ENCODE measurements at places on chromosomes 6 and 20.

DNA sequence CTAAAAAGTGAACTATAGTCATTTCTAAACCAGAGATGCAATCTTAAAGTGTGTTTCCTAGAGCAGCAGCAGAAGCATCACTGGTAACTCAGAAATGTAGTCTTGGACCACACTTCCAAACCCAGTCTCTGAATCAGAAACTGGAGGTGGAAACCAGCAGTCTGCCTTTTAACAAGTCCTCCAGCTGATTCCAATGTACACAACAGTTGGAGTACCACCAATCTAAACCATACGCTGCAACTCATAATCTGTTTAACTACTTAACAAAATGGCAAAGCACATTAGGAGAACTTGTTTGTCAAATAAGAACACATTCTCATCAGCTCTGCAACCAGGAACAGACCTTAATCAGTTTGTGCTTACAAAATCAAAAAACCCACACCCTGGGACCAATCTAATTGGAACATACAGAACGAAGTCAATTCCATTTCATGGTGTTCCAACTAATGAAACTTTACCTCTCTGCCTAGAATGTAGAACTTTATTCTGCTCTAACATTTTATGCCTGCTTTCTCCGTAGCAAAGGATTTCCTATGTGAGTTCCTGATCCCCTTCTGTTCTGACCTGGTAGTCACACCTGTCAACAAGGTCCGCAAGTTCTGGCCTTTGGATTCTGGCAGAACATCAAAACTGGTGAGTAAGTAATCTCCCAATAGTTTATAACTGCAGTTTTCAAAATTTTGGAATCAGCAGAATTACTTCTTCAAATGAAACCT is 390.4 kb downstream of the HTR1B start:
- DNase-seq: no peak

GRCh38 chr6:168828800-168829199 is 387.8 kb downstream of the SMOC2 start:
- no peak for DNase-seq

DNA sequence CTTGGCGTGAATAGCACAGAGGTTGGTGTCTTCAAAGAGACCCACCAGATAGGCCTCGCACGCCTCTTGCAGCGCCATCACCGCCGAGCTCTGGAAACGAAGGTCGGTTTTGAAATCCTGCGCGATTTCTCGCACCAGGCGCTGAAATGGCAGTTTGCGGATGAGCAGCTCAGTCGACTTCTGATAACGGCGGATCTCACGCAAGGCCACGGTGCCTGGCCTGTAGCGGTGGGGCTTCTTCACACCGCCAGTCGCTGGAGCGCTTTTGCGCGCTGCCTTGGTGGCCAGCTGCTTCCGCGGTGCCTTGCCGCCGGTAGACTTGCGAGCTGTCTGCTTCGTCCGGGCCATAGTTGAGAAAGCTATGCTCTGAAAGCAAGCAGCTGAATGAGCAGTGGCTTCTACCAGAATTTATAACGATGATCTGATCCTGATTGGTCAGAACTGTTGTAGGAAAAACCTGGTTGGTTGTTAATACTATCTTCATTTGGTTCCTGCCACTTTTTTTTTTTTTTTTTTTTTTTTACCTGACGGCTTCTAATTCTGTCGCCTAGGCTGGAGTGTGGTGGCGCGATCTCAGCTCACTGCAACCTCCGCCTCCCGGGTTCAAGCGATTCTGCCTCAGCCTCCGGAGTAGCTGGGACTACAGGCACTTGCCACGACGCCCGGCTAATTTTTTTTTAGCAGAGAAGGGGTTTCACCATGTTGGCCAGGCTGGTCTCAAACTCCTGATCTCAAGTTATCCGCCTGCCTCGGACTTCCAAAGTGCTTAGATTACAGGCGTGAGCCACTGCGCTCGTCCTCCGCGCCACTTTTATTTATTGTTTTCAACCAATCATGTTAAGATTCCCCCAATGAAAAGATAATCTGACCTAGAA is 21.5 kb downstream of the OR2B2 start:
- DNase-seq: peak; percentile 94

GRCh38 chr20:19274412-19275015 is 62.1 kb downstream of the SLC24A3 start:
- no peak for DNase-seq

- DNase-seq: no peak
Measured at GRCh38 chr6:148528292-148528691, 185.7 kb downstream of the SASH1 start.

GRCh38 chr6:129908858-129909257 is 47.7 kb upstream of the TMEM244 start:
- no peak for DNase-seq

DNA sequence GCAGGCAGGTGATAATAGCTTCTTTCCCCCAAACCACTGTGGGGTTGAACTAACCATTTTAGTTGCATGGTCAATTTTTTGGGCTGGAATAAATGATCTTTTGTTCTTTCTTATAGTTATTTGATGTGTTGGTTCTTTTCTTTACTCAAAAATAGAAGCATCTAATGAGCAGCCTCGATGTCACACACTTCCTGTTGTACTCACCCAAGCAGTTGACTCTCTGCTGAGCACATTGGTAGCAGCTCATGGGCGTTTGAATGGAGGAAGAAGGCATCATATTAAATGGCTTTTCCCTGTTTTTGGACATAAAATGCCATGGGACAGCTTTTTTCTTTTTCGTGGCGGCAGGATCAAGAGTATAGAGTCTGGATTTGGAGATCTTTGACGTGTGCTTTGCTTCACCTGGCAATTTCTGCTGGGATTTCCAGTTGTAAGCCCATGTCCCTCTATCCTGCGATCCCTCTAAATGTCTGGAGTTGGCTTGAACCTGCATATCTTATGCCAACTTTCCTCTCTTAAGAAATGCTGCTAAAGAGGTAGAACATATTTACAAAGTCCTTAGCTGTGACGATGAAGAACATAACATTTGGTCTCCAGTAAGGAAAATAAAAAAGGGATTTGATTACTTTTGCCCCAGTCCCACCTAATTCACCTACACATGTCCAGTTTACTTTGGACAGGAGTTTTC is 268.3 kb downstream of the PRL start:
- DNase-seq: no peak

DNA sequence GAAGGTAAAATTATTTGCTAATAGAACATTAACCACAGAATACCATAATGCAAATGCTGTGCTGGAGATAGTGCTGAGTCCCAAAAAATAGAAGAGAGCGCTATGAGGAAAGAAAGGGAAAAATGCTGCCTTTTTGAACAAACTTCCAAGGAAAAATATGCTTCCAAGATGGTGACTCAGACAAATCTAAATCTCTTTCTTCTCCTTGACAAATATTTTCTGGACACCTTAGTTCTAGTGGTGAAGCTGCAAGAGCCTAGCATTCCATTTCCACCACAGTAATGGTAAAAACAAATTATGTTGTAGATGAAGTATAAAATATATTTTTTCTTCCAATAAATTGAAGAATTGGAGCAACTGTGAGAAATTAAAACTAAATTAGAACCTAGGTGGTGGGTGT is 155.6 kb upstream of the TBX18 start:
- no peak for DNase-seq

GRCh38 chr6:3987053-3987452 is 91.9 kb downstream of the FAM217A start:
- no peak for DNase-seq

GRCh38 chr20:33005132-33005566 is 916 bp upstream of the SUN5 start:
- DNase-seq: no peak

DNA sequence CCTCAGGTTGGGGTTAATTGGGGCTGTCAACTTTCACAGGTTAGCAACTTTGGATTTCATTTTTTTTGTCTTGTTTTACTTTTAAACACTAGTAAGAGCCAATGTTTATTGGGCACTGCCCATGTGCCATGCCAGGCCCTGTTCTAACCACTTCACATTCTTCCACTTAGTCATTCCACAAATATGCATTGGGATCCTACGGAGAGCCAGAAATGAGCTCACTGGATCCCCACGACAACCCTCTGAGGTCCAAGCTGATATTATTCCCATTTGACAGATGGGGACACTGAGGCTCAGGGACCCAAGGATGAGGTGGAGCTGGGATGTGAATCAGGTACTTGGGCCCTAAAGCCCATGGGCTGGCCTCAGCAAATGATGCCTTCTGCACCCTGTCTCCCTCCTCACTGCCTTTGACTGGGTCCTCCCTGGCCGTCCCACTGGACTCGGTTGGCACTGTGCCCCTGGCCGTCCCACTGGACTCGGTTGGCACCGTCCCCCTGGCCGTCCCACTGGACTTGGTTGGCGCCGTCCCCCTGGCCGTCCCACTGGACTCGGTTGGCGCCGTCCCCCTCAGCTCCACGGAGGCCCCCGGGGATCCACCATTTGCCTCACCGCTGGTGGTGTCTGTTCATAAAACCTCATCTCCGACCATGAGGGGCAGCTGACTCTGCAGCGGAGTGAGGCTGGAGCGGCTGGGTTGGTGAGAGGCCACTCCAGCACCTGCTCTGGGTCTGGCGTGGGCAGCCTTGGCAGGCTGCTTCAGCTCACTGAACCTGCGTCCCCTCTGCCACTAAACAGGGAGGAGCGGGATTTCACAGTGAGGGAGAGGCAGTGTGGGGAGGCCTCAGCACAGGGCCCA is 4.8 kb upstream of the PMEPA1 start:
- peak; percentile 83 for DNase-seq

GRCh38 chr6:110547266-110547964 is 71.0 kb upstream of the SLC22A16 start:
- peak; percentile 75 for DNase-seq

GRCh38 chr6:1263039-1263849 is 48.7 kb upstream of the FOXQ1 start:
- peak; percentile 93 for DNase-seq

All from SW480 (cell line).